ENCODE measurements at places on chromosomes 13 and 19. TPM values are rescaled to one million over a fixed set of nuclear protein-coding genes. Genes with fewer than 3 reads are reported as not detected.

DNA sequence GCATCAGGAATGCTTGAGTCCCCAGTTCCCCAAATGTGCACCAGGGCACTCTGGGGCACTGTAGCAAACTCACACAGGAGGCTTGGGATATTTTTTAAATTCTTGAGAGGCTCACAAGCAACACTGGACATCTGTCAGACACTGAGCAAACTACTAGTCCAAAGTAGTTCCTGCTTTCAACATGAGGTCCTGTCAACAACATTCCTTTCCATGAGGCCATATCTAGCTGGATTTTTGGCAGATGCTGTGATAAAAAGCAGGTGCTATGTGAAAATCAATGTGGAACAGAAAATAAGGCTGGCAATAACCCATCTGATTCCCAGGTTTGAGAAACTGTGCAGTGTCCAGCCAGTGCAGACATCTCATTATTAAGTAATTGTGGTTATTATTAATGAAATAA lies 50.5 kb downstream of the STARD13 start:
- no peaks in the 10 kb centered on the region for H3K4me1 ChIP-seq
- no peak overlapping the region for H3K4me3 ChIP-seq
- H3K36me3 ChIP-seq: no peaks in the 10 kb centered on the region
- DNase-seq: no peak
- H3K27ac ChIP-seq: no peak overlapping the region
- peaks cover 9% of the 10 kb centered on the region for H3K27me3 ChIP-seq

DNA sequence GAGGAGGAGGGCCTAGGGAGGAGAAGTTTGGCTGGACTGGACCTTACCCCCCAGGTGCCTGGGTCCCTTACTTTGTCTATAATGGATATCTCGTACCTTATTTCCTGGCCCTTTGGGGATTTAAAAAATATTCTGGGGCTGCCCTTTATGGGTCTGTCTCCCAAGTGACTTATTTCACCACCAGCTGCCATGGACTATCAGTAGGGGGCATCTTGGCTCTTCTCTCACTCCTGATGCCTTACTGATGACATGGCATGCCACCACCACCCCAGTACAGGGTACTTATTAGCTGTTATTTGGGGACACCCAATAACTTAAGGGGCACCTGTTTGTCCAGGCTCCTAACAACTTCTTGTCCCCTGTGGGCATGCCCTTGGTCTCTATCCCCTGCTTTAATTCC lies 38.0 kb downstream of the NFIX start:
- DNase-seq: no peak
- H3K27ac ChIP-seq: no peak overlapping the region
- peaks cover 2% of the 10 kb centered on the region for H3K27me3 ChIP-seq
- no peaks in the 10 kb centered on the region for H3K4me1 ChIP-seq
- no peaks in the 10 kb centered on the region for H3K36me3 ChIP-seq

DNA sequence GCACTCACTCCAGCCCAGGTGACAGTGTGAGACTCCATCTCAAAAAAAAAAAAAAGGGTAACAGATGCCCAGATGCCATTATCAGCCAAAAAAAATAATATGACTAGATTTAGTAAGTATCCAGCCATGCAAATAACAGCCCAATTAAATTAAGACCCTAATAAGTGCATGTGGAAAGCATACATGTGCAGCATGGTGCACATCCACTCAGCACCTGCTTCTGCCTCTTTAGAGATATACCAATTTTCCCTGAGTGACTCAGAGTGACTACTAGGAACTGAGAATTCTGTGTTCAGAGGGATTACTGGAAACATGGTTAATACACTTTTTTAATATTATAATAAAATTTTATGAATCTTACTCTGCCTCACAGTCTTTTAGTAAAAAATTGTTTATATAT lies 29.8 kb upstream of the ZNF675 start:
- H3K27me3 ChIP-seq: peaks cover 7% of the 10 kb centered on the region
- no peak overlapping the region for H3K4me3 ChIP-seq
- peaks cover 10% of the 10 kb centered on the region for H3K36me3 ChIP-seq
- peaks cover 6% of the 10 kb centered on the region for H3K4me1 ChIP-seq
- no peak overlapping the region for H3K27ac ChIP-seq

- peaks cover 2% of the 10 kb centered on the region for H3K27me3 ChIP-seq
- DNase-seq: no peak
- no peaks in the 10 kb centered on the region for H3K36me3 ChIP-seq
- no peak overlapping the region for H3K27ac ChIP-seq
- no peak overlapping the region for H3K4me3 ChIP-seq
Observed at GRCh38 chr13:43611281-43612273, 175.2 kb downstream of the ENOX1 start.

- H3K4me3 ChIP-seq: no peak overlapping the region
- H3K36me3 ChIP-seq: no peaks in the 10 kb centered on the region
- no peaks in the 10 kb centered on the region for H3K27me3 ChIP-seq
- no peak overlapping the region for H3K27ac ChIP-seq
Observed at GRCh38 chr13:55705526-55705925, 1435.2 kb upstream of the PRR20A start.

DNA sequence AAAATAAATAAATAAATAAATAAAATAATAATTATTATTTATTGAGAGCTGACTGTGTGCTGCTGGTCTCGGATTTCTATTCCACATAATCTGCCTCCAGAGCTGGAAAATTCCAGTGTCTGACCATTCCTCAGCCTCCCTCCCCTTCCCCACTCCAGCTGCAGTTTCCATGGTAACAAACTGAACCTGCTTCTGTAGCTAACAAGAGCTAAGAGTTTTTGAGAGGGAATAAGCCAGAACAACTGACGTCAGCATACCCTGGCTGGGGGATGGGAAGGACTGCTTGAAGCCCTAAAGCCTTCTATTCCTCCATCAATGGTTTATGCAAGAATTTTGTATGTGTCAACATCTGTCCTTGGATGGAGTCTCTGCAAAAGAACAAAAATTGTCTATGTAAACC lies 26.0 kb upstream of the PEG3 start:
- H3K27me3 ChIP-seq: no peaks in the 10 kb centered on the region
- H3K27ac ChIP-seq: no peak overlapping the region
- peaks cover 35% of the 10 kb centered on the region for H3K36me3 ChIP-seq

DNA sequence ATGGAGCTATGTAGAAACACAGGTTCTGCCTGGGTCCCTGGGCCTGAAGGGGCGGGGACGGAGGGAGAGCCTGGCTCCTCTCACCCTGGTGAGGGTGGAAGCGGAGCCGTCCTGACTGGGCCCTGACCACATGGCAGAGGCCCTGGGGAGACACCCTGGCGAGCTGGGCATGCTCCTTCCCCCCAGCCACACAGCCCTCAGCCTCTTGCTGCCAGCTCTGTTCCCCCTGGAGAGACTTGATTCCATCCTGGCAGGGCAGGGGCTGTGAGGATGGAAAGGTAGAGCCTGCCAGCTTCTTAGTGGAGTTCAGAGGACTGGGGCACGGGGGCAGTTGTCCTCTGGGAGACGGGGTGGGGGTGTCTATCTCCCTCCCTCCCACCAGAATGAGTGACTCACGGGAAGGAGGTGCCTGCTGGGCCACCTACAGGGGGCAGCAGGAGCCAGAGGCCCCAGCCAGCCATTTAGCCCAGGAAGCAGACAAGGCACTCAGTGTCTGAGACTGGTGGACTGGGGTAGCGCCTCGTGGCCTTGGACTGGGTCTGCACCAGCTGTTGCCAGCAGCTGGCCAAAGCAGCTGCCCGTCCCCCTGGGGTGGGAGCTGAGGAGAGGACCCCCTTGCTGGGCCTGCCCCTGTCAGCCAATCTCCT lies 22.8 kb upstream of the RNF17 start:
- no peak for DNase-seq
- H3K27me3 ChIP-seq: peaks cover 2% of the 10 kb centered on the region
- no peak overlapping the region for H3K27ac ChIP-seq
- no peaks in the 10 kb centered on the region for H3K4me1 ChIP-seq
- H3K4me3 ChIP-seq: no peak overlapping the region
- H3K36me3 ChIP-seq: no peaks in the 10 kb centered on the region

- H3K4me3 ChIP-seq: no peak overlapping the region
- no peaks in the 10 kb centered on the region for H3K4me1 ChIP-seq
- no peaks in the 10 kb centered on the region for H3K36me3 ChIP-seq
- no peaks in the 10 kb centered on the region for H3K27me3 ChIP-seq
Observed at GRCh38 chr13:67318398-67318797, 88.3 kb upstream of the PCDH9 start.

- H3K27ac ChIP-seq: no peak overlapping the region
- DNase-seq: no peak
- H3K4me3 ChIP-seq: no peak overlapping the region
- no peaks in the 10 kb centered on the region for H3K27me3 ChIP-seq
- H3K36me3 ChIP-seq: peaks cover 17% of the 10 kb centered on the region
Observed at GRCh38 chr13:110546926-110547325, 14.6 kb downstream of the RAB20 start.

GRCh38 chr13:72952529-72953141 lies 106.2 kb upstream of the KLF5 start:
- H3K27me3 ChIP-seq: no peaks in the 10 kb centered on the region
- peaks cover 34% of the 10 kb centered on the region for H3K36me3 ChIP-seq
- no peak overlapping the region for H3K4me3 ChIP-seq
- H3K27ac ChIP-seq: no peak overlapping the region

DNA sequence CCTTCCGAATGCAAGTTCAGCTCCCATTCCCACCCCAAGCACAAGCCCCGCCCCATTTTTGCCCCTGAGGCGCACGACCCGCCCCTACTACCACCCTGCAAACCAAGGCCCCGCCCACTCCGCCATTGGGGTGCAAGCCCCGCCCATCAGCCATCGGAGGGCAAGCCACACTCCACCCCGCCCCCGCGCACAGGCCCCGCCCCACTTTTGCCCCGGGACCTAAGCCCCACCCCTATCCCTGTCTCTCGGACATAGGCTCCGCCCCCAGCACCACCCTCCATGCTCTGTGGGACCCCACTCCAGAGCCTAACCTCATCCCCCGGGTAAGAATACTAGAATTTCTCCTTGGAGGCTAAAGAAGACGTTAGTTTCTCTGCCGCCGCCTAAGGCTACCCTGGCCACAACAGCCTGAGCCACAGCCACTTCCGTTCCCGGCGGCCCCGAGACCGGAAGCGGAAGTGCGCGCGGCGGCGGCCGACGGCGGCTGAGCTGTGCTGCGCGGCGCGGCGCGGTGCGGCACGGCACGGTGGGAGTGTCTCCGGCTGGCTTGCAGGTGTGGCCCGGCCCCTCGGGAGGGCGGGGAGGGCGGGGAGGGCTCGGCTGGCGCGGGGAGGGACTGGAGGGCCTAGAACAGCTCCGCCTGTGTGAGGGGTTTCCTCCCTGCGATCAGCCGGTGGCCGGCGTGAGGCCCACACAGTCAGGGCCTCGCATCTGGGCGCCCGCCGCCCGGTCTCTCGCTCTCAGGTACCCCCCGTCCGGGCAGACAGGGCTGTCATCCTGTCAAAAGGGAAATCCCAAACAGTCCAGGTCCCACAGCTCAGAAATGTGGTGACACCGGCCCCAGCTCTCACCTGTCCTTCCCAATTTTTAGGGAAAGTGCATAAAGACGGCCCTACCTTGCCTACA lies at the start of gene ZNF333:
ZNF333 (plus strand) TSS at position 451 of the 906 bp plus-strand sequence. CDS start 3,444 bp downstream, outside the sequence.
- H3K27me3 ChIP-seq: no peaks in the 10 kb centered on the region
- H3K27ac ChIP-seq: peak within 1 kb of the TSS; percentile 99
- H3K36me3 ChIP-seq: peaks cover 17% of the 10 kb centered on the region
- H3K4me1 ChIP-seq: peaks cover 44% of the 10 kb centered on the region

GRCh38 chr19:2454962-2455850 lies 1.6 kb downstream of the LMNB2 start:
- H3K27me3 ChIP-seq: no peaks in the 10 kb centered on the region
- peaks cover 12% of the 10 kb centered on the region for H3K4me1 ChIP-seq
- peak overlapping the region; percentile 86 for H3K27ac ChIP-seq
- DNase-seq: no peak

ATP8A2 gene
- 3.5 TPM for total RNA-seq

S1PR4 gene
- 217 TPM for total RNA-seq

PSG3 gene
- not detected for total RNA-seq

KLC3 gene
- total RNA-seq: not detected

PTH2 gene
- total RNA-seq: not detected

SMAD9 gene
- not detected for total RNA-seq

RASIP1 gene
- total RNA-seq: not detected
